ENCODE measurements at places on chromosomes 16 and 17.

DNA sequence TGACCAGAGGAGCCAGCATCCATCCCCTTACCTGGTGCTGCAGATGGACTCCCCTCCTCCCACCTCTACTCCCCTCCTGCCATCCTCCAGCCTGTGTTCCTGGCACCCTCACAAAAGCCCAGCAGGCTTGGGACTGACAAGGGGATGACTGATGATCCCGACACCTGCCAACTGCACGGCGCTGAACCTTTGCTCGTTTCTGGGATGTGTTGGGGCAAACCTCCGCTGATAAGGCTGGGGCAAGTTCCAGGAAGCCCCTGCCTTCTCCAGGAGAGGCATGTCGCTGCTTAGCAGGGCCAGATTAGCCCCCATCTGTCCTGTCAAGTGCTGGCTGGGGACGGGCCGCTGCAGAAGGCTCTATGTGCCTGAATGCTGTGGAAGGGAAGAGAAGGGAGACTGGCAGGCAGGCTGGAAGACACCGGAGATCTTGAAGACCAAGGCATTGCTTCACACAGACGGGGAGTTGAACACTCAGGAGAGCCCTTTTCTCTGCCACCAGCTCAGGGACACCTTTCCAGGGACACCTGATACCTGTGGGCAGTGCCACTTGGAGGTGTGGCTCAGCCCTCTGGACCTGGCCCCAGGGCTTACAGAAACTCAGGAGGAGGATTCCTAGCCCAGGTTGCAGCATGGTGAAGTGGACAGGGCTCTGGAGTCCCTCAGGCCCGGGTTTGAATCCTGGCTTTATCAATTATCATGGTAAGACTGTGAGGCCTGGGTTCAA is 973 bp upstream of the KRT15 start:
- no peak for DNase-seq

- no peak for DNase-seq
Observed at GRCh38 chr17:40528692-40529417, 27.4 kb upstream of the TNS4 start.

DNA sequence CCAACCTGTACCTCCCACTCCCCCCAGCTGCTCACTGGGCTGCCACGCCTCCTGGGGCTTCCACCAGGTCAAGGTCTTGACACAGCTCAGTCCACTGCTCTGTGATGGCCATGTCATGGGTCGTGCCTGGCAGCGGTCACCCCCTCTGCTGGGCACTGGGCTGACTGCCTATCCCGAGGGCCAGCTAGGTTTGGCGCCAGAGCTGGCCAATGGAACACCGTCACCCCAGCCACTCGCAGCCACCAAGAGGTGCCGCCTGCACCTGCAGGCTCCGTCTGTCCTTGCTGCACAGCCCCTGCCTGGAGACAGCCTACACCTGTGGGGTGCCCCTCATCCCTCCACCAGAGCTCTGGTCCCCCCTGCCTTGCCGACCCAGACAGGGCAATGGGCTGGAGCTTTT is 4.5 kb upstream of the RAB40C start:
- no peak for DNase-seq

DNA sequence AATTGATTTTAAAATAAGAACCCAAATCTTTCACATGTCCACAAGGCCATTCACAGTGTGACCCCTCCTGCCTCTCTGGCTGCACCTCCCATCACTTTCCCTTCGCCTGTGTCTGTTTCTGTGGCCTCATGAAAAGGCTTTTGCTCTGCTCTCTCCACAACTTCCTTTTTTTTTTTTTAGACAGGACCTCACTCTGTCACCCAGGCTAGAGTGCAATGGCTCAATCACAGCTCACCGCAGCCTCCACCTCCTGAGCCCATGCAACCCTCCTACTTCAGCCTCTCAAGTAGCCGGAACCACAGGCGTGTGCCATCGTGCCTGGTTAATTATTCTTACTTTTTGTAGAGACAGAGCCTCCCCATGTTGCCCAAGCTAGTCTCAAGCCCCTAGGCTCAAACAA is 197.1 kb downstream of the ABCC12 start:
- no peak for DNase-seq

DNA sequence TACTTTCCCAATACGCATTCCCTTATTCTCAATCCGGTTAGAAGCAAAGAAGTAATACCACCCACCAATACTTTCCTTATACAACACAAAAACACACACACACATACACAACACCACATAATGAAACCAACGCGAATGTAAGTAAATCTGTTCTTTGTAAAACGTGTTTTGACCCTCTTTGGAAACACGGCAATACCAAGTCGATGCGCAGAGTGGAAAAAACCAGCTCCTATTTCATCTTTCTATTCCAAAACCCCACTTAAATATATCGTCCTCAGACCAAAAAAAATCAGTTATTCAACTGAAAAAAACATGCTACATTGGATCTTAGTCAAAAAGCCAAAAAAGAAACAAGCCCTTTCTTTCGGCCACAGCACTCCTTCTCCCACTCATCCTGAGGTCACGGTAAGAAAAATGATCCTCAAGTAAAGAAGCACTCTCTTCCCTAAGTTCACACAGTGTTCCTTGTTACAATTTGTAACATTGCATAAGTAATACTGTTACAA is 31.0 kb upstream of the ARL4D start:
- no peak for DNase-seq

DNA sequence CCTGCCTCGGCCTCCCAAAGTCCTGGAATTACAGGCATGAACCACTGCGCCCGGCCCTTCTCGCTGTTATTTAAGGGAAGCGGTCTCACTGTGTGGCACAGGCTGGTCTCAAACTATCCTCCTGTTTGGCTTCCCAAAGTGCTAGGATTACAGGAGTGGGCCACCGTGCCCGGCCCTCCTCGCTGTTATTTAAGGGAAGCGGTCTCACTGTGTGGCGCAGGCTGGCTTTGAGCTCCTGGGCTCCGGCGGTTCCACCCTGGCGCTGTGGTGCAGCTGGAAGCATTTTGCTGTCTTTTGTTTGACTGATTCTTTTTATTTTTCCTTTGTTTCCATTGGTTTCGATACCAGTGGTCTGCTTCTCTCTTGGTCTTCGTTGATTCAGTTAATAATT is 40.7 kb downstream of the FOXK2 start:
- no peak for DNase-seq

GRCh38 chr17:41211845-41212466 is 14.5 kb upstream of the KRTAP9-2 start:
- DNase-seq = no peak

DNA sequence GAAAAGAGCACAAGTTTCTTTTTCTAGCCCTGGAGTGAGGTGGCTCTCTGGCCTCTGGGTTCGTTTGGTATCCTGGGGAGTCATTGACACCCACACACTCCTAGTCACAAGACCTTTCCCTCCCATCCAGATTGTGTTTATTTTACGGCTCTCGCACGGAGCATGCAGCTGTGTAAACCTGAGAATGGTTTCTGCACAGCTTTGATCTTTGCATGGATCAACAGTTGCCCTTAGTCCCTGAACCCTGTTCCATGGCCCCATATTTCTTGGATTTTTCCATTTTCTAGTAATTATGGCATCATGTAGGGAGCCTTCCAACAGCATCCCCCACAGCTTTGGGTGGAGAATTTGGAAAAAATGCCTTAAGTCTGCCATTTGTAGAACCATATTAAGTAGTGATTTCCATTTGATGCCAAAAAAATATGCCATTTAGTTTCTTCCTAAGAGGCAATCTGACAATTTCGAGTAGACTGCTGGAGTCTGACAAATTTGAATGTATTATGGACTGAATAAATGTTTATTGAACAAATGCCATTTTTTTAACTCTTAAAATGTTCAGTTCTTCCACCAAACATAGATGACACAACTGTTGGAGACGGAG is 197.7 kb downstream of the WWOX start:
- DNase-seq = no peak

DNA sequence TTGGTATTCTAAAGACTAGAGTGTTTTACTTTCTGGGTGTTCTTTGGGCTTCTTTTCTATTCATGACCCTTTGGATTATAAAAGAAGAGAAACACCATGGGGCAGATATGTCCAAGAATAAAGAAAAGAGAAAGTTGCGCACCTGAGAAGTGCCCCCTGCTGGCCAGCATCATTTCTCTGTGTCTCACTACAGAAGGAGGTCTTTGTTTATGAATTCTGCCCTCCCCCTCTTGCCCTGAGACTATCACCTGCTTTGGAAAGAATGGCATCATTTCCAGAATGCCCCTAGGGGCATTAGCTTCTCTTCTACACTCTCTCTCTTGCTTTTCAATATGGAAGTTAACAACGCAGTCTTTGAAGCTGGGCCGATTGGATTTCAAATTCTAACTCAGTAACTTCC is 45.0 kb downstream of the CDH13 start:
- DNase-seq = no peak

GRCh38 chr17:33779234-33779591 is 475.9 kb upstream of the CCL2 start:
- DNase-seq = peak; percentile 39

- no peak for DNase-seq
Observed at GRCh38 chr17:79427621-79428539, 183.0 kb downstream of the RBFOX3 start.

GRCh38 chr17:28494445-28495188 is 11.5 kb upstream of the FOXN1 start:
- DNase-seq = peak; percentile 41

DNA sequence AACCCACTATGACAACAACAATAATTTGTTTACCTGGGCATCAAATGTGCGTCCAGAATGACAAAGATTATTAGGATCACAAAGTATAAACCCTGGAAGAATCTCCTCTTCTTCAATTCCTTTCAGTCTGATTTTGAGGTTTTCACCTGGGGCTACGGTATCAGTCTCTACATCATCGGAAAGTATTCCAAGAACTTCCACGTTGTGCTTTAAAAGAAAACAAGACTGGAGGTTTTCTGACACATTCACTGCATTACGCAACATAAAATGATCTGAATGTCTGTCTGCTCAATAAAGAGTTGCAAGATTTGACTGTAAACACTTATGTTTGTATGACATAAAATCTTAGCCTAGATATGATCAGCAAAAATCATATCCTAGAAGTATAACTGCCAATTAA is 26.0 kb upstream of the RSL1D1 start:
- no peak for DNase-seq

DNA sequence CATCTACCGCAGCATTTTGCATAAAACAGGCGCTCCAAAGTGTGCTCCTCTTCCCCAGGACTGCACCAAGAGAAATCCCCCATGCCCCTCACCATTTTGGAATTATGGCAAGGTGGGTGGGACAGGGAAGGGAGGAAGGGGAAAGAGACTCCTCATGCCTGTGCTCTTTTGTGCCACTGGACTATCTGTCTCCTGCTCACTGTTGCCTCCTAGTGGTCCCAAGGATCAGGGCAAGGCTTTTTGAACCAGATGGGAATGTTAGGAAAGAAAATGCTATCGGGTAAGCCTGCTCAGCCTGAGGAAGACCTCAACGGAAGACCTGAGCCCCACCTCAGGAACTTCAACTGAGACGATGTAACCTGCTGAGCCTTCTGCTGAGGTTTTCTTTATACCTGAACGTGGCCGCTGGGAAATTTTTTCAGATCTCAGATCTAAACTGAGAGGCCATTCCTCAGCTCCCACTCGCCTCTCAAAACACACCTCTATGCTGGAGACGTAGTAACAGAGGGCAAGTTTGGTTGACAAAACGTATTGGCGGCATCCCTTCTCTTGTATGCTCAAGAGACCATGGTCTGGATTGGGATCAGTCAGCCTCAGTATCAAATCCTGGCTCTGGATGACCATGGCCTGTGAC is 58.3 kb downstream of the SPACA3 start:
- DNase-seq = no peak

DNA sequence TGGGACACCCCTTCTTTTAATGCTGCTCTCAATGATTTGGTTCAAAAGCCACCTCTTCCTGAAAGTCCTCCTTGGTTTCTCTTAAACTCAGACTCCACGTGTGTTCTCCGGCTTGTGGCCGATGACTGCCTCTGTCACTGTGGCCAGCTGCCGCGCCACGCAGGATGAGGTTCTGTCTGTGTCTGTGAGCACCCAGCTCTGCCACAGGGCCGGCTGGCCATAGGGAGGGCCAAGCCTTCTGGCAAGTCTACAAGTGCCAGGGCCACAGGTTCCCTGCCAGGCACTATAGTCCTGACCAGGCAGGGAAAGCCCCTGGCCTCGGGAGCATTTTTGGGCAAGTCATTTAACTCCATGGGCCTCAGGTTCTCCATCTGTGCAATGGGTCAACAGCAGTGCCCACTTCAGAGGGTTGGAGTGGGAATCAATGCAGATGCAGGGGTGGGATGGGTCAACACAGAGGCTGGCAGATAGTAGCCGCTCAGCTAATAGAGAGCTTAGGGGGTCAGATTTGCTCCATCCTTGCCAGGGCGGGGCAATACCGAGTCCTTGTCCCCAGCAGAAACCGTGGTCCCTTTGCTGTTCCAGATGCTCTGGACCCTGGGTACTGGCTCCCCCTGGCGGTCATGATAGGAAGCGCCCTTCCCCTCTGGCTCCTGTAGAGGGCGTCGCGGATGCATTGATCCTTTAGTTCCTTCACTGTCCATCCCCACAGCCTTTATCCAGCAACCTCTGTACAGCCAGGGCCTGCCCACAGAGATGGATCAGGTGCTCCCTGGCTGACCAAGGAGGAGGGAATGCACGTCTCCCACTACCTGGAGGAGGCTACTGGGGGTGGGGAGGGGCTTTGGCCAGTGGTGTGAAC is 19.3 kb upstream of the ADGRG3 start:
- DNase-seq = no peak

GRCh38 chr17:12136646-12137045 is 116.0 kb downstream of the MAP2K4 start:
- DNase-seq = no peak

DNA sequence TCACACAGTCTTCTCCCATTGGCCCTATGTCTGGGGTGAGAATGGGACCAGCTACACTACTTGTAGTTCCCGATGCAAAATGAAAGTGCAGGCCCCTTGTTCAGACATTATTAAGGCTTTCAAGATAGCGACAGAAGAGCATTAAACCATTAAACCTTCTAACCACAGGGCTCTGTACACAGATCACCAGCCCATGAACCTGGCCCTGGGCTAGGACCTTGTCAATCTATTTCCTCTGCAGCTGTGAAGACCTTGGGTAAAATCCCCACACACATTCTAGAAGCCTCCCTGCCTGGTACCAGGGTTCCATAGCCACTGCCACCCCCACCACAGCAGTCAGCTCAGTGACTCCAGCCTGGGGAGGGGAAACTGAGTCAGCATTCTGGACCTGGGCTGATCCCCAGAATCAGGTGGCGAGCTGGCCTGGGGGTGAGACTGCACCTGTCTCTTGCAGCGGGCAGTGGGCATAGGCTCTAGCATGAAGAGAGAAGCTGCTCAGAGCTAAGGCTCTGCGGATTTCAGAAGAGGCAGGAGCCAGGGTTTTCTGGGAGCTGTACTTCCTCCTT is 119.7 kb upstream of the LHX1 start:
- DNase-seq = no peak

- no peak for DNase-seq
Observed at GRCh38 chr16:336269-336668, 16.3 kb downstream of the AXIN1 start.

GRCh38 chr16:88740727-88741055 is 34.4 kb downstream of the CTU2 start:
- no peak for DNase-seq

GRCh38 chr17:39631403-39631802 is 4.7 kb downstream of the PPP1R1B start:
- no peak for DNase-seq

GRCh38 chr17:70517816-70518215 is 348.5 kb downstream of the KCNJ2 start:
- no peak for DNase-seq

GRCh38 chr16:86406056-86406455 is 104.3 kb upstream of the FOXF1 start:
- DNase-seq = no peak
